ENCODE measurements at places on chromosomes 6 and 20. TPM values are rescaled to one million over a fixed set of nuclear protein-coding genes. Genes with fewer than 3 reads are reported as not detected.

The ADGRF1 gene
- not detected for total RNA-seq

The TINAG gene
- total RNA-seq: not detected

The LST1 gene
- 32.0 TPM for total RNA-seq

The ANGPT4 gene
- total RNA-seq: not detected

- H3K27ac ChIP-seq: no peak overlapping the region
- H3K4me3 ChIP-seq: no peak overlapping the region
- H3K27me3 ChIP-seq: peaks cover 4% of the 10 kb centered on the region
- peaks cover 9% of the 10 kb centered on the region for H3K4me1 ChIP-seq
- DNase-seq: no peak
These were observed 6.5 kb downstream of the MDGA1 start for GRCh38 chr6:37690964-37691735.

- H3K27me3 ChIP-seq: no peaks in the 10 kb centered on the region
- no peaks in the 10 kb centered on the region for H3K36me3 ChIP-seq
- H3K27ac ChIP-seq: no peak overlapping the region
- H3K4me3 ChIP-seq: no peak overlapping the region
- no peak for DNase-seq
These were observed 881.2 kb upstream of the EPHA7 start for GRCh38 chr6:94300424-94301144.

- H3K4me3 ChIP-seq: no peak overlapping the region
- H3K27ac ChIP-seq: no peak overlapping the region
- DNase-seq: no peak
- no peaks in the 10 kb centered on the region for H3K27me3 ChIP-seq
These were observed 531.0 kb upstream of the AGPAT4 start for GRCh38 chr6:161804838-161805237.

DNA sequence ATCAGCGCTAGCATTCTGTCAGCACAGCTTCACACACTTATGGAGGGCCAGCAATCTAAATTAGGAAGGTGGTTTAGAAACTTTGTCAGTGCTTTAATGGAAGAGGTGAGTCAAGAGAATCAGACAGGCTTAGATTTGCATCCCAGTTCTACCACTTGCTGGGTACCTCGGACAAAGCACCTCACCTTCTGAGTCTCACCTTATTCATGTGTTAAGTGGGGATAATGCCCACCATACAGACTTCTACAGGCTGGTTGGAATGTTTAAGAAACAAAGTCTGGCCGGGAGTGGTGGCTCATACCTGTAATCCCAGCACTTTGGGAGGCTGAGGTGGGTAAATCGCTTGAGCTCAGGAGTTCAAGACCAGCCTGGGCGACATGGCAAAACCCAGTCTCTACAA lies 12.2 kb upstream of the STK35 start:
- H3K4me1 ChIP-seq: no peaks in the 10 kb centered on the region
- H3K4me3 ChIP-seq: no peak overlapping the region
- H3K27me3 ChIP-seq: peaks cover 2% of the 10 kb centered on the region
- H3K27ac ChIP-seq: no peak overlapping the region
- no peaks in the 10 kb centered on the region for H3K36me3 ChIP-seq
- no peak for DNase-seq

DNA sequence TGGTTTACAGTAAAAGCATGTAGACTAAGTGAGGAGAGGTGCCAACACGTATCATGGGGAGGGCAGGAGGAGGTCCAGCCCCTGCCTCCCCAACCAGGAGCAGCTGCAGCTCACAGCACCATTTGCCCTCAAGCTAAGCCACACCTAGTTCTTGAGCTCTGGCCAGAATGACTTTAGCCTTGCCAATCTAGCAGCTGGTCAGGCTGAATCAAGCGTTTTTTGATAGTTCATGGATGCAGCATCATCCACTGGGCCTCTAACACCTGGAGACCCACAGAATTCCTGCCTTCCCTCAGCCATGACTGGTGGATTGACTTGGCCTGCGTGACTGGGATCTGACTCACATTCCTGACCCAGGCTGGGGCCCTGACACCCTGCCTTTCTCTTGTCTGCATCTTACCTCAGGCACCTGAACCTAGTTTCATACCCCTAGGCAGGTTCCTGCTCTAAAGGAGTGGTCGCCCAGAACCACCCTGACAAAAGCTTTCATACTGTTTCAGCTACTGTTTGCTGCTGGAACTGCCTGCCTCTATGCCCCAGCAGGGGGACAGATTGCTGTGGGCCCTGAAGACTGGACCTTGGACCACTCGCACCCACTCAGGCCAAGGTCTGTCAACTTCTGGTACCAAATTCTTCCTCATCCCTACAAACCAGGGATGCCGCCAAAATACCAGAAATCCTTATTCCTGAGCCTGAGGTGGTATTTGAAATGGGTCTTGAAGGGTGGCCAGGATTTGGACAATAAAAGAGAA lies 122.3 kb downstream of the QRSL1 start:
- no peaks in the 10 kb centered on the region for H3K36me3 ChIP-seq
- H3K27ac ChIP-seq: no peak overlapping the region
- no peak for DNase-seq

- H3K4me3 ChIP-seq: no peak overlapping the region
- no peaks in the 10 kb centered on the region for H3K36me3 ChIP-seq
- no peak for DNase-seq
- no peaks in the 10 kb centered on the region for H3K4me1 ChIP-seq
- no peaks in the 10 kb centered on the region for H3K27me3 ChIP-seq
- no peak overlapping the region for H3K27ac ChIP-seq
These were observed 9.7 kb upstream of the MMS22L start for GRCh38 chr6:97292671-97293070.

DNA sequence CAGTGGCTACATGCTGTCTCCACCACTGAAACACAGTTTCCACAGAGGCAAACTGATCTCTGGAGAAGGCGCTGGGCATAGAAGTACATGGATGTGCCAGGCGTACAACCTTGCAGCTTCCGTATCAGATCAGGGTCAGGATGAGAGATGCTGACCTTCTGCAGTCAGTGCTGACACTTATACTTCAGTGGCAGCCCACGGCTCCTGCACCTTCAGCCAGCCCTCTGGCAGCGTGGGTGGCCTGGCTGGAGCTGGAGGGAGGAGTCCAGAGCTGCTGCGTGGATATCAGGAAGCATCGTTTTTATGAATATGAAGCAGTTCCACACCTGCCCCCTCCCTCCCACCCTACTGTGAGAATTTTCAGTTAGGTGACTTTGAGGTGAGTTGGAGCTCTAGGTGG lies 149.3 kb downstream of the CFAP61 start:
- H3K36me3 ChIP-seq: no peaks in the 10 kb centered on the region
- H3K27me3 ChIP-seq: no peaks in the 10 kb centered on the region
- H3K4me1 ChIP-seq: no peaks in the 10 kb centered on the region
- DNase-seq: no peak

DNA sequence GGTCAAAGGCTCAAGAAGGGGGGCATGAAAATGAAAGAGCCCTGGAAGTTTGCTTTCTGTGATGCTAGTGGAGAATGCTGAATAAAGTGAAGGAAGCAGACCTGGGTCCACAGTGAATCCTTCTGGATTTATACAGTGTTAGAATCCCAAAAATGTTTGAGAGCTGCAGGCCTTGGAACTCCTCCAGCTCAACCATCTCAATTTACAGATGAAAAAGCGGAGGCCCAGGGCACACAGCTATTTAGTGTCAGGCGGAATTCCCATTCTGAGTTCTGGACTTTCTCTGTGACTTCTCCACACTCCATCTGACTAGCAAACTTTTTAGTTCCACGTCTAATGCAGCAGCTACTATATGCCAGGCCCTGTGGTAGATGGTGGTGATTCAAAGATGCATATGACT lies 1.5 kb upstream of the PRSS35 start:
- no peak for DNase-seq
- H3K27ac ChIP-seq: no peak overlapping the region
- no peaks in the 10 kb centered on the region for H3K4me1 ChIP-seq
- no peak overlapping the region for H3K4me3 ChIP-seq
- peaks cover 10% of the 10 kb centered on the region for H3K27me3 ChIP-seq

GRCh38 chr6:81253821-81254220 lies 498.7 kb downstream of the TENT5A start:
- no peaks in the 10 kb centered on the region for H3K27me3 ChIP-seq
- no peaks in the 10 kb centered on the region for H3K4me1 ChIP-seq
- H3K36me3 ChIP-seq: no peaks in the 10 kb centered on the region
- no peak overlapping the region for H3K27ac ChIP-seq

DNA sequence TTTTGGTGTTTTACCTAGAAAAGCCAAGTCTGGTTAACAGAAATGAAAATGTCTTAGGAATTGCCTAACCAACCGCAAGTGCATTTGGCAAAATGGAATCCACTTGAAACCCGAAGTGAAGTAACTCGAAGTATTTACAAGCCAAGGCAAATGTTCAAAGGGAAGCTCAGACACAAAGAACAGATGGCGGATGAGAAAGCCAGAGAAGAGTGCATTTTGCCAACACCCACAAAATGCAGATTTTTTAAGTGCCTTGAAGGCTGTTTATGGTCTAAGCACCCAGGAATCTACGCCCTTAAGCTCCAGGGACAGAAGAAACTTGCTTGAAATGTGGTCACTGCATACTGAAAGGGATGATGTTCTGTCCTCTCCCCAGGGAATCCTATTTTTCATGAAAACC lies 70.0 kb upstream of the TBXT start:
- no peaks in the 10 kb centered on the region for H3K27me3 ChIP-seq
- H3K4me3 ChIP-seq: no peak overlapping the region
- no peak for DNase-seq
- no peak overlapping the region for H3K27ac ChIP-seq

DNA sequence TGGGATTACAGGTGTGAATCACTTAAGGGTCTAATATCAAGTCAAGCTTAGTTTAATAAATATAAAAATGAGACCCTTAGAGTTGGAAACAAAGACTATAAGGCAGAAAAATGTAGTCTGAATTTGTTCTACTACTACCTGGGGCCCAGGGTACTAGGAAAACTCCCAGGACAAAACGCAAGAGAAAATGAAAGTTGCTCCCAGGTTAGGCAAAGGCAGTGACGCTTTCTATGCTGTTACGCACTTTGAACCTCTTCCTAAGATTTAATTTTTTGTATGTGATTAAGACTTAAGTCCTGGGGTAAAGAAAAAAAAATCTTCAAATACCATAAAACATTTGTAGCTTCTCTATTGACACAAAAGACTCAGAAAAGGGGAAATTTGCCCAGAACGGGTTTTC lies 17.3 kb downstream of the DSP start:
- H3K36me3 ChIP-seq: no peaks in the 10 kb centered on the region
- H3K4me1 ChIP-seq: no peaks in the 10 kb centered on the region
- no peak overlapping the region for H3K4me3 ChIP-seq
- DNase-seq: no peak
- no peaks in the 10 kb centered on the region for H3K27me3 ChIP-seq
- H3K27ac ChIP-seq: no peak overlapping the region

- no peak overlapping the region for H3K4me3 ChIP-seq
- no peak overlapping the region for H3K27ac ChIP-seq
- H3K36me3 ChIP-seq: no peaks in the 10 kb centered on the region
- no peaks in the 10 kb centered on the region for H3K27me3 ChIP-seq
- no peaks in the 10 kb centered on the region for H3K4me1 ChIP-seq
These were observed 446.7 kb downstream of the BMP2 start for GRCh38 chr20:7214081-7214740.

DNA sequence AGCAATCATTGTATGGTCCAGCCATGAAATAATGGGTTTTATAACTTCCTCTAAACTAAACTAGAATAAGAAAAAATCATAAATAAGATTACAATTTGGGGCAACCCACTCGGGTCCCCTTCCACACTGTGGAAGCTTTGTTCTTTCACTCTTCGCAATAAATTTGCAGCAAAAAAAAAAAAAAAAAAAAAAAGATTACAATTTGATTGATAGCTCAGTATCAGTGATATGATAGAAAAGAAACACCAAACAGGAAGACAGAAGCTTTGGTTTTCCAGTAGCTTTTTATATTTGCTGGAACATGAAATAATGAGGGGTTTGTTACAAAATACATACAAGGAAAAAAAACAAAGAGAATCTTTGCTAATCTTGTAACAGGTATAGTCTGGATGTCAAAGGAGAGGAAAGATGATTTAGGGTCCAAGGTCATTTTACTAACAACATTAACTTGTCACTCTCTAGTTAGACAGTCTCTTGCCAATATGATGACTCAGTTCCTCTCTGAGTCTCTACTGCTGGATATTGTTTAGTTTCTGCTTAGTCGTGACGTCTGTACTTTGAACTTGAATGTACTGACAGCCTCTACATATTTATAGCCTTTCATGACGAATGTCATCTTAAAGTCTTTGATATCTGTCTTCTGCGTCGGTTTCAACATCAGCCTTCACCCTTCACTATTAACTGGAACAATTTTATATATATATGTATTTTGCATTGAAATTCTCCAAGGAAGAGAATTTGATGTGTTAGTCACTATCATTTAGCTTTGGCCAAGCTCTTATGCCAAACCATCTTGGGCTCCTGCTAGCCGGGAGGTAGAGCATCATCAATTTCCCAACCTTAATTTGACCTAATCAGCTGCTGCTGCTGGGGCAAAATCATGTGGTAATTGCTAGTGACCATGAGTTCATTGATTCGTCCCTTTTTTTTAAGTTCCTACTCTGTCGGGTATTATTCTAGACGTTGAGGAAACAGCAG lies 213.1 kb upstream of the STXBP5 start:
- DNase-seq: no peak
- no peak overlapping the region for H3K27ac ChIP-seq
- H3K36me3 ChIP-seq: no peaks in the 10 kb centered on the region
- no peaks in the 10 kb centered on the region for H3K4me1 ChIP-seq

DNA sequence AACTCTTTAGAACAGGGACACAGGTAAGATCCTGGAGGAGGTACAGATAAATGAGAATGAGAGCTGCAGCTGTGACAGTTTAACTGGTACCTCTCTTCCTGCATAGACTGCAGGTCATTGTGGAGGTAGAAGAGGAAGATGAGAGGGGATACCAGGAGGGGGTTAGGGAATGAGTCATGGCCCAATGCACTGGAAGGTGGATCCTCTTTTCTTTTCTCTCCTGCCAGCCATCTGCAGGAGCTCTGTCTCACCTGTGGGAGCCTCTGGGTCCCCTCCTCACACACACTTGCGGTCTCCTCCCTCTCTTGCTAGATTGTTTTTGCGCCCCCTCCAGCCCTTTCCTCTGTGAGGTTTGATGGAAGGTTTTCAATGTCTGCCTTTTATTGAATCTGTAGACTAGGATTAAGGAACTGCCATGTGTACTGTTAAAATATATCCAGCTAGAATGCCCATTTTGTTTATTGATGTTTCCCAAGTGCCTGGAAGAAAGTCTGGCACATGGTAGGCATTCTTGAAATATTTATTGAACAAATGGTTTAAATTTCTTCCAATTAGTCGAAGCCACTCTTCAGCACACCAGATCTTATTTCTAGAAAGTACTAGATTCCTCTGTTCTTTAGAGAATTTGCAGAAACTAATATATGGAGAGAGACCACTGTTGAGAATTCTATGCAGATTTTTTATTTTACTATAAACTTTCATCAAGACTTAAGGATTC lies 13.0 kb downstream of the C6orf163 start:
- H3K4me3 ChIP-seq: no peak overlapping the region
- no peaks in the 10 kb centered on the region for H3K36me3 ChIP-seq
- no peaks in the 10 kb centered on the region for H3K4me1 ChIP-seq
- no peak for DNase-seq

DNA sequence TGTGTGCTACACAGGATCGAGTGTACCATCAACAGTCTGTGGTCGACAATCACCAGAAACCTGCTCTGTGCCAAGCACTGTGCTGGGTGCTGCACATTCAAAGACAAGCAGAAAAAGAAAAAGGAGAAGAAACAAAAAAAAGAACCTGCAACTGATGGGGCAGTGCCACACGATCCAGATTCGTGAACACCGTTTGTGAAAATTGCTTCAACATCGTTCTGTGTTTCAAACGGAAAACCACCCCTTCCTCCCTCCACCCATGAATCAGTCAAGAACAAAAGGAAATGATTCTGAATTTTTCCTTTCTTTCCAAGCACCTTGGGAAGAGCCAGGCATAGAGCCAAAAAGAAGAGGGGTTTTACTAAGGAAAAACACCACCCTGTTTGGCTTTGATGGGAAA lies 129.2 kb upstream of the ARID1B start:
- H3K4me3 ChIP-seq: no peak overlapping the region
- DNase-seq: no peak
- no peak overlapping the region for H3K27ac ChIP-seq
- no peaks in the 10 kb centered on the region for H3K4me1 ChIP-seq

All from naive thymus-derived CD4-positive, alpha-beta T cell (primary cell).